ENCODE measurements at places on chromosomes 4 and X.

DNA sequence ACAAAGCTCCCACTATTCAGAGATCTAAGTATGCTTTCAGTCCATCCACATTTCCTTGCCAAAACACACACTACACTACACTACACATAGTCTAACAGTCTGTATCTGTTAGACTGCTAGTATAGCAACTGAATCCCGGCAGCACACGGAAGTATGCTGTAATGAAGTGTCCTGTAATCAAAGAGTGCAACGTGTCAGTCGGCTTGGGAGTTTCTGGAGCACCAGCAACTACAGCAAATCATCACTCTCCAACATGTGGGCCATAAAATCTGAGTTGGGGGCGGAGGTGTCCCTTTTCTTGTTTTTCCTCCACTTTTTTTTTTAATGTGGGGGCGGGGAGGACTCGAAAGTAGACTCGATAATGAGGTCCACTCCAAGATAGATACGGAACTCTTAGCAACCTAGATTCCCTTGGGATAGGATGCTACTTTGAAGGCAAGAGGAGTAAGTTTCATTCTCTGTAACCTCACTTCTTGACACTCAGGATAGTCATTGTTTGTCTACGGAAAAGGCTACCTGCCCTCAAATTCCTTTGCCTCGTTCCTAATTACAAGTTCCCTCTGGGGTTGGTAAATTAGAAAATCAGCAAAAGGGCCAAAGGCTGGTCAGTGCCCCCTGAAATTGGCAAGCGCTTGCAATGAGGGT, 722 bp downstream of the SLC10A7 start:
- no peak for DNase-seq

- DNase-seq, result no peak
Measured at GRCh38 chr4:98521486-98521885, 136.9 kb downstream of the TSPAN5 start.

DNA sequence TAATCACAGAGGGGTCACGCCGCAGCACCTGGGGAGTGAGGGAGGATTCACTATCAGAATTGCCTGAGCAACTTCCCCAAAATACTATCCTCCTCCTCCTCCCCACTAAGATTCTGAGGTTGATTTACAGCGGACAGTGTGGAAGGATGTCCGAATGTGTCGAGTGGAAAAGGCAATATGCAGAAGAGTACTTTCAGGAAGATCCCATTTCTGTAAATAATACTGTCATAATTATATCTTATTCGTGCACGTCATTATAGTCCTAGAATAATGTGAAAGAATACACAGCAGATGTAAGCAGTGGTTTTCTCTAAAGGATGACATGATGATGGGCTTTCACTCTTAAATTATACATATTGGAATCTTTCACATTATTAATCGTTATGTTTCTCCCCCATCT, 149.8 kb upstream of the NOCT start:
- DNase-seq, result no peak

- DNase-seq, result no peak
Measured at GRCh38 chrX:118367338-118367737, 21.4 kb downstream of the WDR44 start.

- DNase-seq, result no peak
Measured at GRCh38 chr4:155667568-155668511, 1.2 kb downstream of the GUCY1A1 start.

Data from RWPE2 (cell line).